Smooth muscle cell of the pulmonary artery (primary cell): ENCODE measurements at places on chromosomes 7 and 10. TPM values are rescaled to one million over a fixed set of nuclear protein-coding genes. Genes with fewer than 3 reads are reported as not detected.

GRM3 gene
- not detected in 2 replicates for total RNA-seq

PRRT4 gene
- 0.13 TPM in 1 of 2 replicates, not detected in the other for total RNA-seq

FAM237B gene
- total RNA-seq, result not detected in 2 replicates

TMEM26 gene
- 0.40 and 2.0 TPM in 2 replicates for total RNA-seq

NEBL gene
- 0.65 TPM in 1 of 2 replicates, not detected in the other for total RNA-seq

ATRNL1 gene
- 2.3 and 5.1 TPM in 2 replicates for total RNA-seq
